ENCODE measurements at places on chromosomes 4 and X.
A peak's percentile ranks its signal among the peaks of the same experiment; 100 is the strongest.

- no peak for DNase-seq
Observed at GRCh38 chr4:73648478-73648877, 28.2 kb upstream of the RASSF6 start.

GRCh38 chrX:128458888-128459287, 406.7 kb upstream of the ACTRT1 start:
- no peak for DNase-seq

- DNase-seq, result no peak
Observed at GRCh38 chr4:11152684-11153083, 276.0 kb downstream of the HS3ST1 start.

- DNase-seq, result no peak
Observed at GRCh38 chr4:8495803-8496202, 55.2 kb downstream of the TRMT44 start.

DNA sequence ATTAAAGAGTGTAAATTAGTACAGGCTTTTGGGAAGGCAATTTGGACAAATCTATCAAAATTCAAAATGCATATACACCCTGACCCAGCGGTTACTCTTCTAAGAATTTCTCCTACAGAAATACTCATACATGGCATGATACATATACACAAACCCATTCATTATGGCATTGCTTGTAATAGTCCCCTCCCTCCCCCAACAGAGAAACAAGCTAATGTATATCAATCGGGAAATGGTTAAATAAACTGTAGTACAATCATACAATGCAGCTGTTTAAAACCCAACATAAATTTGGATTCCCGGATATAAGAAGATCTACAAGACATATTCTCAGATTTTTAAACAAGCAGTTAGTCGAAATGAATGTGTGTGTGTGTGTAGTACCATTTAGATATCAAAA, 808 bp downstream of the HUWE1 start:
- no peak for DNase-seq

- no peak for DNase-seq
Observed at GRCh38 chr4:144338148-144338547, 197.6 kb upstream of the GYPA start.

DNA sequence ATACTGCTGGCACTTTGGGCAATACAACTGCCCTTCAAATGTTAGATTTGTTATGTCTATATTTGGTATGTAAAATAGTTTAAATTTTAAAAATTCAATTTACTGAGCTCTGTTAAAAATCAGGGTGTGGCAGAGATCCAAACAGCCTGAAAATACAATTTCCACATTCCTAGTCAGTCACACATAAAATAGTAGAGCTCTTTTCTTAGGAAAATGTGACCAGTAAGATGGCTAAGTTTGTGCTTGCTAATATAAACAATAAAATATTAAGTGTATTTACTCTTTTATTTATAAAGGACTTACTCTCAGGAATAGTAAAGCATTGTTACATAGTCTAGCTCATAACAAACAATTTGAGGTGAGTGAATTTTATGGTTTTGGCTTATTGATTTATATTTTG, 200.2 kb downstream of the DKK2 start:
- DNase-seq, result no peak

DNA sequence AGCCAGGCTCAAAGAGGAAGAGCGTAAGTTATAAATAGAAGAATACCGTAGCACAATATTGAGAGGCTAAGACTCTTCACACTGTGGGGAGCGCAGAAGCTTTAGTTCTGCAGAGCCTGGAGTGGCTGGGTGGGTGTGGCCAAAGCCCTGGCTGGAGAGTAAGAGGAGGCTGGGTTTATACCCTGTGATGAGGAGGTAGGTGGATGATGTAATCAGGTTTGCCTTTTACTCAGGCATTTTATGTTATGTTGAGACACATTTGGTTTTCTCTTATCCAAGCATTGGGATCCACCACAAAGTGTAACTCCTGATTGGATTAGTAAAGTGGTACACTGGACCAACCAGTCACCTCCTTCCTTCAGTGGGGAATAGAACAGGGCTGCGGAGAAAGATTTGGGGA, 13.9 kb downstream of the CDS1 start:
- no peak for DNase-seq

DNA sequence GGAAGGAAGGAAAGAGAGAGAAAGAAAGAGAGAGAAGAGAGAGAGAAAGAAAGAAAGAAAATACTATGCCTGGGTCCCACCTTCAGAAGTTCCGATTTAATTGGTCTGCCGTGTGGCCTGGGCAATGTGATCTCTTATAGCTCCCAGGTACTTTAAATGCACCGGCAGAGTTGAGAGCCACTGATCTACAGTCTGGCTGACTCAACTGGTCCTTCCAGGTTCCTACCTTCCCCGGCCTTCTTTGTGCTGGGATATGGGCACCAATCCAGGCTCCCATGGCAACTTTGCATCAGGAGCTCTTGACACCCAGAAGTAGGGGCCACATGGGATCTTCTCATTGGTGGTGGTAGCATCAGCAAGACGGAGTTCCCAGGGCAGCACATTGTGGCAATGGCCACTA, 186.5 kb upstream of the ATP6AP2 start:
- no peak for DNase-seq

DNA sequence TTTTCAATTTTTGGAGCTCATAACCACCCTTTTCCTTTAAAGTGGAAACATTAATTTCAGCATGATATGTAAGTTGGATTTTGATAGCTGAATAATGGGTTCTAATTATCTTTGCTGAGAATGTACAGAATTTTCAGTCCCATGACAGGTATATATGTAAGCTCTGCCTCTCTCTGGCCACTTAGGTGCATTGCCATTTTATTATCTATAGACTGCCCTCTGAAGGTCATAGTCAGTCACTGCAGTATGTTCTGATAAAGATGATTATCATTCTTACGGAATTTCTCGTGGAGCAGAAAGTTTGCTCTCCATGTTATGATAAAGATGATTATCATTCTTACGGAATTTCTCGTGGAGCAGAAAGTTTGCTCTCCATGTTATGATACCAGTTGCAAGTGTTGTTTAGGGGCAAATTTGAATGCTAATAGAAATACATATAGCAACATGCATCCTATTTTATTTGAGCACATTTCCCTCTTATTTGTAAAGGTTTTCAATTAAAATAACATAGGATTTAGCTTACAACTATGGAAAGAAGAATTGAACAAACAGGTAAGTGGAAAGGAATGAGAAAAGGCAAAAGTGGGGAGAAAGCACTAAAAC, 10.4 kb downstream of the AFP start:
- no peak for DNase-seq

GRCh38 chr4:119946359-119946758, 120.3 kb downstream of the MAD2L1 start:
- no peak for DNase-seq

DNA sequence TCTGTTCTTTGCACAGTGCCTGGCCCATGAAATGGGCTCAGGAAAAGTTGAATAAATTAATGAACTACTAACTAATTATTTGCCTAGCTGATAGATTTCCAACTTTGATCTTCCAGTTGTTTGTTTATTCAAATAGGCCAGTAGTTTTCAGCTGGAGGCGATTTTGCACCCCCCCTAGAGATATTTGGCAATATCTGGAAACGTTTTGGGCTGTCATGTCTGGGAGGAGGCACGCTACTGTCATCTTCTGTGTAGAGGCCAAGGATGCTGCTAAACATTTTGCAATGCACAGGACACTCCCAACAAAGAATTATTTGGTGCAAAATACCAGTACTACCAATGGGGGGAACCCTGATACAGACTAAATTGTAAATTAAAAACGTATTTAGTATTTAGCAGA, 81.9 kb downstream of the VCX2 start:
- no peak for DNase-seq

DNA sequence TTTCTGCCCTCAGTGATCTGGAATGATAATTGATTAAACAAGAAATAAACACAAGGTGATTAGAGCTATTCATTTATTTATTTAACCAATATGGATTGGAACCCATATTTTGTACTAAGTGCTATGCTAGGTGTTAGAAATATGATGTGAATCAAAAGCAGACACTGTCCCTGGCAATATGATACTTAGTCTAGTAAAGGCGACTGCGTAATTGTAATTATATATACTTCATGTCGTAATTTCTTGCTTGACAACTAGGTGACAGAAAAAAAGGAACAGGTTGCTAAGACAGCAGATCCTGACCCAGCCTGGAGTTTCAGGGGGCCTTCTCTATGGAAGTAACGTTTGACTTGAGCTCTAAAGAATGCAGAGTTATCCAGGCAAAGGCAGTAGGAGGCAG, 236.5 kb upstream of the F9 start:
- no peak for DNase-seq

GRCh38 chr4:40586034-40586433, 43.6 kb downstream of the RBM47 start:
- no peak for DNase-seq

DNA sequence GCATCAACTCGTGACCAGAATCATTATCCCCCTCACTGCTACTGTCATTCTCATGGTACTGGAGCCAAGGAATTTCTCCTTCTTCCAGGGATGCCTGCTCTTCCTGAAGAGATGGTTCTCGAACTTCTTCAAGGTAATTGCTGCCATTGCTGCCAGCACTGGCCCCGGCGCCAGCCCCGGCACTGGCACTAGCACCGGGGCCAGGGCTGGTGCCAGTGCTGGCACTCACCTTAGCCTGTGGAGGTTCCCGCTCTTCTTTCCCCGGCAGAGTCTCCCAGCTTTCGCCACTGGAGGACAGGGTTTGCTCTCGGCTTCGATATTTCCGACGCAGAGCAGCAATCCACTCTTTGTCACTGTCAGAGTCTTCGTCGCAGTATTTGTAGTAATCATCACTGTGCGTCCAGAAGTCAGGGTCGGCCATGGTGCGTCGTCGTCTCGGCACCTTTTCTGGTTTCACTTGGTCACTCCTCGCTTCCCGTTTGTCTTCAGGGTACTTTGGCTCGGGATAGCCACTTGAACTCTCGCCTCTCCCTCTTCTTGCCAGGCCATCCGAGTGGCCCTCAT, 3.4 kb downstream of the PJA1 start:
- DNase-seq, result no peak

DNA sequence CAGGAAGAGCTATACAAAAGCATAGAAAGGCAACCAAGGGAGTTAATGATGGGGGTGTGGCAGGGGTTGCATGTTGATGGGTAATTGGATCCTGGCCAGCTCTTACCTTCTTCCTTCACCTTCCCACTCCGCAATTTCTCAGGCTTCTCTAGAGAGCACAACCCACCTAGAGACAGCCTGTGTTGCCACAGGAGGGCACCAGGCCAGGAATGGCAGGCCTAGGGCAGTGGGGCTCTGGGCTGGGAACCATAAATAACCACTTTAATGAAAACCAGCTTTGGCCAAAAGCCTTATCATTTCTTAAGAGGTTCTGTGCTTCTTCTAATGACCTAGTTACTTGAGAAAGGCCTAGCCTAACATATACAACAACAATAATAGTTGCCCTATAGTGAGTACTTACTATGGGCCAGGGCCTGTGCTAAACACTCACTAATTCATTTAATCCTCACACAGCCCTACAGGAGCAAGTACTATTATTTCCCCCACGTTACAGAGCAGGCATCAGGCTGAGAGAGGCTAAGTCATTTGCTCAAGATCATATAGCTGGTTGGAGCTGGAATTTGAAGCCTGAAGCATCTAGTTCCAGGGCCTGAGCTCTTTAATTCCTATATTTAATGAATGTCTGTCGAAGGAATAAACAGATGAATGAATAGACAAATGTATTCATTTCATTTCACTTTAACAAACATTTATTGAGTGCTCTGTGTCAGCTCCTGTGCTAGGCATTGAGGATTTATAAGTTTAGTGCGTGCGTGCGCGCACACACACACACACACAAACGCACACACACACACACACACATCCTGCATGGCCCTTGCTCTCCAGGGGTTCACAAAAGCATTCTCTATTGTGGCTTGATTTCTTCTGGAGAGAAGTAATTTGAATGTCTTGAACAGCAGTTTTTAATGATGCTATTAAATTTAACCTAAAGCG, 66.8 kb downstream of the RTL9 start:
- DNase-seq, result no peak

- no peak for DNase-seq
Observed at GRCh38 chr4:121014544-121014943, 57.8 kb downstream of the NDNF start.

DNA sequence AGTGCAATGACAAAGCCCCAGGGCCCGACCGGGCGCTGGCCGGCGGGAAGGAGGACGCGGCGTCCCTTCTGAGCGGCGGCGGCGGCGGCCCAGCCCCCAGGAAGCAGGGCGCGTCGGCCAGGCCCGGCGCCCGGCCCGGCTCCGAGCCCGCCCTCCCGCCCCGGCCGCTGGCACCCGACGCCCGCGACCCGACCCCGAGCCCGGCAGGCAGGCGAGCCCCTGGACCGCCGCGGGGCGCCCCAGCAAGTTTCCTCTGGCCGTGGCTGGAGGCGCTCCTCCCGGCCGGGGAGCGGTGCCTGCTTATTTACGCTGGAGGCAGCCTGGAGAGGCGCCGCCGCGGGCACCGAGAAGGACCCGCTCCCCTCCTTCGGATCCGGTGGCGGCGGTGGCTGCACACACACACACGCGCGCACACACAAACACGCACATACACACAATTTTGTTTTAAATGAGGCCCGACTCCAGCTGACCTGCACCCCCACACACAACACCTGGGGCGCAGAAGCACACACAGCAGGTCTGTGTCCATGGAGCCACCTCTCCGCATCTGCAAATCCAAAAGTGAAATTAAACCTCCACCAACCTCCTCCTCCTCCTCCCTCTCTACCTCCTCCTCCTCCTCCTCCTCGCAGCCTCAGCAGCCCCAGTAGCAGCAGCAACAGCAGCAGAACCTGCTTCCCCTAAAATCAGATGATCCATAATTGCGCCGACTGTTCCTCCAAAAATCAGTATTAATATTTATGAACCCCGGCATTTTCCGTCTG, 669 bp downstream of the IRF2 start:
- peak; percentile 62 for DNase-seq

- no peak for DNase-seq
Observed at GRCh38 chr4:3655963-3656362, 110.2 kb upstream of the ADRA2C start.

GRCh38 chr4:72444092-72444491, 124.9 kb downstream of the ADAMTS3 start:
- no peak for DNase-seq

DNA sequence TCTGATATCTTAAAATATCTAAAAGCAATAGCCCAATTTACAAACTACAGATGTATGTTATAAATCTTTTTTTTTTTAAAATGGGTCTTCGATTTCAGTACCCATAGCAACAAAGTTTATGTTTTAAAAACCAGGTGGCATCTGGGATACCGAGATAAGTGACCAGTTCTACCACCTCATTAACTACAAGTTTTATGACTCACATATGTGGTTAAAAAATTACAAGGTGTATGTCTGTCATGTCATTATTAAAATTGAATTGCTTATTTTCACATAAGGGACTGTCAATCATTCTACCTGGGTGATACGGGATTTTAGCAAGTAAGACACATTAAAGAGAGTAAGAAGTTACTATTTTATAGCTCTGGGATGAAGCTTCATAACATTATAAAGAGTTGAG, 192.0 kb upstream of the ETNPPL start:
- no peak for DNase-seq

GRCh38 chrX:134174859-134175258, 62.1 kb upstream of the CCDC160 start:
- DNase-seq, result no peak

DNA sequence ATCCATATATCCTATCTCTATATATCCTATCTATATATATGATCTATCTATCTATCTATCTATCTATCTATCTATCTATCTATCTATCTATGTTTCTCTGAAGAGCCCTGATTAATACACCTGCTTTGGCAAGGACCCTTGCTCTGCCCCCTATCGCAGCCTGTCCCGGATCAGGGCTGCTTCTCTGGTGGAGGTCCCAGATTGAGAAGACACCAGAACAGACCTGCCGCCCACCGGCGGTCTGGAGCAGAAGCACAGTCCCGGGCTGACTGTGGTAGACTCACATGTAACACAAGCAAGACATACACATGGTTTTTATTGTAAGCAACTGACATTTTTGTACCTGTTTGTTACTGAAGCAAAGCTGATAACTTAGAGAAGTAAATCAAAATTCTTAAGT, 52.8 kb downstream of the ING2 start:
- no peak for DNase-seq

All from immature natural killer cell (primary cell).